ENCODE measurements at places on chromosomes 16 and 17.
A peak's percentile ranks its signal among the peaks of the same experiment; 100 is the strongest.

- no peak for DNase-seq
- H3K36me3 ChIP-seq: no peaks in the 10 kb centered on the region
- no peaks in the 10 kb centered on the region for H3K4me1 ChIP-seq
- no peaks in the 10 kb centered on the region for H3K27me3 ChIP-seq
Observed at GRCh38 chr16:7914748-7915147, 582.1 kb downstream of the RBFOX1 start.

DNA sequence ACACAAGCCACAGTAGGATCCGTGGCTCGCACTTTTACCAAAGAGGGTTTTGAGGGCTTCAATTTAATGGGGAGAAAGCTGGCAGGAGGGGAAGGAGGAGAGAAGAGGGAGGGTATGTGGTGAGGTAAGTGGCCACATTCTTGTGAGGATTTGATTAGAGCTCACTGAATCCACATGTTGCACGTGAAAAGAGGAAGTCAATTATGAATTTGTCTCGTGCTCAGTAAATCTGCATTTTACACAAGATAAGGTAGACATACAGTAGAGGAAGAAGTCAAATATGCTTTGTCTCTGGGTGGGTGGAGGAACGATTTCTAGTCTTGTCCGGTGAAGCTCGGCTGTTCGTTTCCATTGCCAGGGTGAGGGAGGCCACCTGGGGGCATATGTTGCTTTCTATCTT, 862 bp downstream of the ZNF232 start:
- H3K27me3 ChIP-seq: peaks cover 4% of the 10 kb centered on the region
- H3K4me1 ChIP-seq: peaks cover 11% of the 10 kb centered on the region

- DNase-seq: no peak
- peak overlapping the region; percentile 82 for H3K4me3 ChIP-seq
- no peaks in the 10 kb centered on the region for H3K36me3 ChIP-seq
- no peak overlapping the region for H3K27ac ChIP-seq
- no peaks in the 10 kb centered on the region for H3K27me3 ChIP-seq
Observed at GRCh38 chr17:81222620-81222905, 202 bp downstream of the CEP131 start.

DNA sequence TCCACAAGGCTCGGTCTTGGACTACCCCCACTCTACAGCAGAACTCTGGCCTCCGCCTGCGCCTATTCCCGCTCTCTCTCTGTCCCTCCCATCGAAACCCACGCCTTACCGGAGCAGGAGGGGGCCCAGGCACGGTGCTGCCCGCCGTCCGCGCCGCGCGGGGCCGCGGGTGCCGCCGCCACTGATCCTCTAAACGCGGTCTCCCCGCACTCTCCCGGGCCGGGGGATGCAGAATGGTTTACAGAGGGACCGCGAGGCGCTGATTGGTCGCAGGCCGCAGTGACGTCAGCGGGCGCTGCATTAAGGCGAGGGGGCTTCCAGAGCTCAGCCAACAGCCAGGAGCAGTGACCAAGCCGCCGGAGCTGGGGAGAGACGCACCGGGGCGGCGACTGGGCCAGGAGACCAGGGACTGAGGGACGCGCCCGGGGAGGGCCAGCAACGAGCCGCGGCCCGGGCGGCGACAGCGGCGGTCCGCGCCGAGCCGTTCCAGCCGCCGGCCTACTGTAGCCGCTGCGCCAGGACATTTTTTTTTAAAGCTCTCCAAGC, 747 bp upstream of the LHX1 start:
- peaks cover 100% of the 10 kb centered on the region for H3K27me3 ChIP-seq
- peak overlapping the region; percentile 20 for H3K4me3 ChIP-seq
- H3K36me3 ChIP-seq: no peaks in the 10 kb centered on the region
- H3K27ac ChIP-seq: no peak overlapping the region

DNA sequence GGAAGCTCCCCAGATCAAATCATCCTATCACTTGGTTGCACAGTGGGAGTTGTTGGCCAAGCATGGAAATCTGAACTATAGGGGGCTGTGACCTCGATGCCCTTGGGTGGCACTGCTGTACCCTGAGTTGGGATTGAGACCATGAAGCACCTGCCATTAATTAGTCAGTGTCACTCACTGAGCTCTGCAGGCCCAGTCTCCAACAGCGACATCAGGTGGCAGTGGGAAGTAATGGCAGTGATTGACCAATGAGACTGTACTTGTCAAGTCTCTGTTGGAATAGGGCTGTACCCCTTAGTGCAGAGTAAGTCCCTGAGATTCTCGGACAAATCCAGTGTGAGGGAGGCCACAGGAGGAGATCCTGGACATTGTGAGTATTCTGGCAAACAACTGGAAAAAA, 118.0 kb upstream of the RPL38 start:
- no peaks in the 10 kb centered on the region for H3K4me1 ChIP-seq
- no peak overlapping the region for H3K4me3 ChIP-seq
- DNase-seq: no peak
- no peak overlapping the region for H3K27ac ChIP-seq
- H3K27me3 ChIP-seq: no peaks in the 10 kb centered on the region

GRCh38 chr17:71488851-71489250, 632.0 kb upstream of the SOX9 start:
- H3K27ac ChIP-seq: no peak overlapping the region
- no peaks in the 10 kb centered on the region for H3K36me3 ChIP-seq
- no peak overlapping the region for H3K4me3 ChIP-seq
- DNase-seq: no peak

GRCh38 chr17:74394275-74394950, 27.1 kb downstream of the GPR142 start:
- no peaks in the 10 kb centered on the region for H3K27me3 ChIP-seq
- no peak for DNase-seq
- H3K27ac ChIP-seq: no peak overlapping the region
- H3K4me3 ChIP-seq: no peak overlapping the region
- H3K36me3 ChIP-seq: no peaks in the 10 kb centered on the region

DNA sequence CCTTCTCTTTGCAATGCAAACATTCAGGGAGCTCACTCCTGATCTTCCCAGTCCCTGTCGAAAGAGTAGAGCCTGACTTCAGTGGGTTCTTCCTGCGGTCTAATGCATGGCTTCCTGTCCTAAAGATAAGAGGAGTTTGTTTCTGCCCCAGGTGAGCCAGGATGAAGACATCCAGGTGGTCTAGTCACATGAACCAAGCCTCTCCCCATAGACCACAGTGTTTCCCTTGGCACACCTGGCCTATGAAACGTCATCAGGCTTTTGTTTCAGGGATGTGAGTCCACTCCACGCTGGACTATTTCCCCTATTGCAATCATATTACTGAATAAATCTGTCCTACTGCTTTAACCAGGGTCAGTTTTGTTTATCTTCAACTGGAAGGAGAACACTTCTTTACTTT, 21.1 kb downstream of the CES1 start:
- H3K27ac ChIP-seq: no peak overlapping the region
- no peaks in the 10 kb centered on the region for H3K4me1 ChIP-seq
- H3K4me3 ChIP-seq: no peak overlapping the region
- H3K27me3 ChIP-seq: no peaks in the 10 kb centered on the region
- no peaks in the 10 kb centered on the region for H3K36me3 ChIP-seq

GRCh38 chr16:54939510-54940278, 9.0 kb downstream of the IRX5 start:
- H3K4me1 ChIP-seq: peaks cover 23% of the 10 kb centered on the region
- no peak overlapping the region for H3K27ac ChIP-seq
- DNase-seq: peak; percentile 77
- peaks cover 14% of the 10 kb centered on the region for H3K27me3 ChIP-seq

- no peak overlapping the region for H3K4me3 ChIP-seq
- no peak overlapping the region for H3K27ac ChIP-seq
- no peak for DNase-seq
- no peaks in the 10 kb centered on the region for H3K36me3 ChIP-seq
Observed at GRCh38 chr16:51391798-51392511, 240.9 kb upstream of the SALL1 start.

GRCh38 chr17:58315281-58315711, 13.3 kb downstream of the TSPOAP1 start:
- H3K27me3 ChIP-seq: no peaks in the 10 kb centered on the region
- no peaks in the 10 kb centered on the region for H3K4me1 ChIP-seq
- H3K4me3 ChIP-seq: no peak overlapping the region
- DNase-seq: no peak

DNA sequence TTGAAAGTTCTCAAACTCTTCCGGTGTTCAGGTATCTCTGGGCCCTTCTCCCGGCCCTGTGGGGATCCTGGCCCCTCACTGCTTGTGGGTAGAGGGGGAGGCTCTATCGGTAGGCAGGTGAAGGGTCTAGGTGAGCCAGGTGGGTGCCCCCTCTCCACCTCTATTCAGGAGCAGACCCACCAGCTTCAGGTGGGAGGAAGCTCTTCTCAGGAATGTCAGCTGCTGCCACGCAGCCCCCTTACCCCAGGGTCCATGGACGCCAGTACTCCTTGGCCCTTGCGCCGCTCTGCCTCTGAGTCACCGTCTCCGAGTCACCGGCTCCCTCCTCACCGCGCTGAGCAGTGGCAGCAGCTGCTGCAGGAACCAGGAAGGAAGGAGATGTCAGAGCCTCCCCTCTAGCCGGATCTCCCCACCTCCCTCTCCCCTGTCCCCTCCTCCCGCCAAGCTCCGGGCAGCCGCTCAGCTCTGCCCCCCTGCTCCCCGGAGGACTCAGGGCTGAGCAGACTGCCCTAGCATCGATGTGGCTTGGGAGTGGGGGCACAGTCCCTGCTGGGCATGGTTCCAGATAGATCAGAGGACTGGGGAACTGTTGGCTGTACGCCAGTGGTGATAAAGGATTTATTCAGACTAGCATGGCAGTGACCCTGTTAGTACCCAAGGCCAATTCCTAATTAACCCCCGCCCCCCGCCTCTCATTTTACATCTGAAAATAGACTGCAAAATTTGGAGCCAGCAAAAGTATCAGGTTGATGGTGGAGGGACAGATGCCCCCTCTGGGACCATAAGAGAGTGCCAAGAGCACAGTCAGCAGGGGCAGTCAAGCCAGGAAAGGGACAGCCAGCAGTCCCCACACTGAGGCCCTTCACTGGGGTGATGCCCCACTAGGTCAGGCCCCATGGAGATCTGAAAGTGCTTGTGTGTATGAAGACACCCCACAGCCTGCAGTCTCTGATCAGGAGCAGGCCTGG, at the start of gene OSBPL7:
Gene OSBPL7, minus strand, starts transcription at position 371 of the 968 bp plus-strand sequence. CDS start 1,516 bp downstream, outside the sequence.
- peaks cover 53% of the 10 kb centered on the region for H3K36me3 ChIP-seq
- peak within 1 kb of the TSS; percentile 61 for H3K27ac ChIP-seq
- H3K4me1 ChIP-seq: peaks cover 38% of the 10 kb centered on the region
- H3K4me3 ChIP-seq: peak within 1 kb of the TSS; percentile 49
- H3K27me3 ChIP-seq: no peaks in the 10 kb centered on the region

- H3K27ac ChIP-seq: no peak overlapping the region
- no peaks in the 10 kb centered on the region for H3K27me3 ChIP-seq
- DNase-seq: no peak
- H3K4me1 ChIP-seq: peaks cover 16% of the 10 kb centered on the region
- H3K36me3 ChIP-seq: no peaks in the 10 kb centered on the region
Observed at GRCh38 chr16:81638286-81638945, 140.7 kb upstream of the PLCG2 start.

DNA sequence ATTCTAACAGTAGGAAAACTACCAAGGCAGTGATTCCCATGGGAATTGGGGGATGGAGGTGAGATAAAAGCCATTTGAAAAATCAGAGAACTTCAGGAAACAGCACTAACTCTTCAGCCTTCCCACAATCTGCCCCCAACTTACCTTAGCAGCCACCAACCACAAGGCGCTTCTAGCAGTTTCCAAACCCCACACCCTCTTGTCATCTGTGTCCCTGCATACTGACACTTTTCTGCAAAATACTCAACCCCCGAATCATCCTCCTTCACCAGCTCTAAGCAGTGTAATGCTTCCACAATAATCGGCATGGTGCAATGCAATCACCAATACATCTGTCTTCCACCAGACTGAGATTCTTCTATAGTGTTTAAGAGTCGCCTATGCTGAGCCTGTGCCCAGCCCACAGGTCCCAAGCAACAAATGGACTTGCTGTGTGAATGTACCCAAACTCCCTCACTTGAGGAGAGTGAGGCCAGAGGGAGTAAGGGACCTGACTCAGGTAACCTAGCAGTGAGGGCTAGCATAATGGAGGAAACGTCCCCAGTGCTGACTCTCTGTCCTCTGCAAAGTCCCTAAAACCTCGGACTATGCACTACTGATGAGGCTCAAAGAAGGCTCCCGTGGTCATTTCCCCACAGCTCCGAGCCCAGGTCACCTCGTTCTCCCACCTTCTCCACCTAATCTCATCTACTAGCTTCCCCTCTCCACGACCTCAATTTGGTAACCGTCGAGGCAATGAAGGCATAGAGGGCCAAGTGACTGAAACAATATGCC, 943 bp downstream of the DYNC1LI2 start:
- H3K4me3 ChIP-seq: peak overlapping the region; percentile 100
- H3K27ac ChIP-seq: peak overlapping the region; percentile 98
- no peak for DNase-seq
- H3K36me3 ChIP-seq: peaks cover 6% of the 10 kb centered on the region

- peaks cover 46% of the 10 kb centered on the region for H3K4me1 ChIP-seq
- no peaks in the 10 kb centered on the region for H3K27me3 ChIP-seq
- no peak overlapping the region for H3K27ac ChIP-seq
Observed at GRCh38 chr16:85464383-85465305, 148.5 kb upstream of the GSE1 start.

DNA sequence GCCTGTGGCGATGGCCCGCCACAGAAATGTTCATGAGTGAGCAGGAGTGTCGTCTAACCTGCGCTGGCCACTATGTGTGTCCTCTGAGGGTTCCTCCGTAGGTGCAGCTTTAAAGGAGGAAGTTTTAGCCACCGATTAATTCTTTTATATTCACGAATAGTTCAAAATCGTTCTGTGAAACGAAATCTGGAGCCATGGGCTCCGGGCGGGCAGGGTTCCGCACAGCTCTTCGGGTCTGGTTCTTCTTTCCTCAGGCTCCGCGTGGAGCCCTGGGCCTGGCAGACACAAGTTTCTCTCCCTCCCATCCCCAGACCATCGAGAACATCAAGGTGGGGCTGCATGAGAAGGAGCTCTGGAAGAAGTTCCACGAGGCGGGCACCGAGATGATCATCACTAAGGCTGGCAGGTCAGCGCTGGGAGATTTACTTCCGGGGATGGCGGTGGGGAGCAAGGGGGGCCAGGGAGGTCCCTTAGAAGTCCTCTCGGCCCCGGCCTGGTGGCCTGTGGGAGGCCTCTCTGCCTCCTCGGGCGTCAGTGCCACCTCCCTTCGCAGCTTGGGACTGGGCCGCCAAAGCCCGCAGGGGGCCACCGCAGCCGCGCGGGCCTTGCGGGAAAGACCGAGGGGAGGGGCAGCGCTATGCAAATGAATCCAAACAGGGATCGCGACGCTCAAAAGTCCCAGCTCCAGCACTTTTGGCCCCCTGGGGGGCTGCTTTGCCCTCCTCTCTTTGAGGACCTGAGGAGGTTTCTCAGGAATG, 5.2 kb downstream of the TBX4 start:
- no peak for DNase-seq
- H3K4me1 ChIP-seq: peaks cover 35% of the 10 kb centered on the region
- no peaks in the 10 kb centered on the region for H3K36me3 ChIP-seq
- no peak overlapping the region for H3K4me3 ChIP-seq

GRCh38 chr17:79803997-79804855, 7.3 kb upstream of the CBX8 start:
- peaks cover 32% of the 10 kb centered on the region for H3K4me1 ChIP-seq
- H3K36me3 ChIP-seq: no peaks in the 10 kb centered on the region
- DNase-seq: no peak
- H3K27me3 ChIP-seq: peaks cover 98% of the 10 kb centered on the region
- H3K4me3 ChIP-seq: no peak overlapping the region

Data from upper lobe of left lung (tissue), 6 donors.